ENCODE measurements at places on chromosomes 2 and 18.
A peak's percentile ranks its signal among the peaks of the same experiment; 100 is the strongest.

DNA sequence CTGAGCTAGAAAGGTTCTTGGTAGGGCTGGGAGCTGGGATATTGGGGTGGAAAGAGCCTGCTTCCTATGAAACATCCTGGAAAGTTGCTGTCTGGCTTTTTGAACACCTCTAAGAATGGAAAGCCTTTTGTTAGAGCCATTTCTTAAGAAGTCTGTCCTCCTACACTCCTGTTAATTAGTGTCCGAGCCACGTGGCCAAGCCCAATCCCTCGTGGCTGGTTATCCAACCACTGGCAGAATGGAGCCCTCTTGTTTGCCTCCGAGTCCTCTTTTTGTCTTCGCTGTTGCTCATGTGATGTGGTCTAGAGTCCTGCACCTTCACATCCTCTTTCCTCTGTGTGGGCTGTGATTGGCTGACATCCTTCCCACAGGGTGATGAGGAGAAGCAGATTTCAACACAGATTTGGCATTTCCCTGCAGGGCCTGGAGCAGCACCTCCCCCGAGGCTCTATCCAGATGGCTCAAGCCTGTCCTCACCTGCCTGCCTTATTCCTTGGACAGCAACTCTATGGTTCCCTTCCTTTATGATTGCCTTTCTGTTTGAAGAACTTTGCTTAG, 8.2 kb upstream of the TOGARAM2 start:
- no peak for DNase-seq

DNA sequence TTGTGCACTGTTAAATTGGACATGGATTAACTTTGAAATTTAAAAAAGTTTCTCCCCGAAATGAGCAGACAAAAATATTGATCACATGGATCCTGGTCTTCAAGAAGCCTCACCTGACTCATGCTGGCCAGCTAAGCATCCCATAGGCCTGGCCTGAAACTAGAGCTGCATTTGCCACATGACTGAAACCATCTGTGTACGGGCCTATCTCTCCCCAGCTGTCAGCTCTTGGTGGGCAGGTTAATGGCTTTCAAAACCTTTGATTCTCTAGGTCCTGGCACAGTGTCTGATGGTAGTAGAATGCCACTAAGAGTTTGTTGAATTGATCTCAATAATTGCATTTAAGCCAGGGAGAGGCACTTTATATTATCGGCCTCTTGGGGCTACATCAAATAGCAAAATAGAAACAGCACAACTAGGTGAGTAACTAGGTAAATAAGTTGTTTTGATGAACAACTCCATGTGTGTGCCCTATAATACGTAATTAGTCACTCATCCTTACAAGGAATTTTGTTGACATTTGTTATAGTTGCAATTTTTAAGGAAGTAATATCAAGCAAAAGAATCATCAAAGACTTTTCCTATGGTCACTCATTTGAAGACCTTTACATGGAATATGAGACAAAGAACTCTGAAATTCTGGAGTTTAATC, 251.1 kb downstream of the SP3 start:
- no peak for DNase-seq

GRCh38 chr2:171553858-171554257, 31.6 kb downstream of the CYBRD1 start:
- DNase-seq, result no peak

DNA sequence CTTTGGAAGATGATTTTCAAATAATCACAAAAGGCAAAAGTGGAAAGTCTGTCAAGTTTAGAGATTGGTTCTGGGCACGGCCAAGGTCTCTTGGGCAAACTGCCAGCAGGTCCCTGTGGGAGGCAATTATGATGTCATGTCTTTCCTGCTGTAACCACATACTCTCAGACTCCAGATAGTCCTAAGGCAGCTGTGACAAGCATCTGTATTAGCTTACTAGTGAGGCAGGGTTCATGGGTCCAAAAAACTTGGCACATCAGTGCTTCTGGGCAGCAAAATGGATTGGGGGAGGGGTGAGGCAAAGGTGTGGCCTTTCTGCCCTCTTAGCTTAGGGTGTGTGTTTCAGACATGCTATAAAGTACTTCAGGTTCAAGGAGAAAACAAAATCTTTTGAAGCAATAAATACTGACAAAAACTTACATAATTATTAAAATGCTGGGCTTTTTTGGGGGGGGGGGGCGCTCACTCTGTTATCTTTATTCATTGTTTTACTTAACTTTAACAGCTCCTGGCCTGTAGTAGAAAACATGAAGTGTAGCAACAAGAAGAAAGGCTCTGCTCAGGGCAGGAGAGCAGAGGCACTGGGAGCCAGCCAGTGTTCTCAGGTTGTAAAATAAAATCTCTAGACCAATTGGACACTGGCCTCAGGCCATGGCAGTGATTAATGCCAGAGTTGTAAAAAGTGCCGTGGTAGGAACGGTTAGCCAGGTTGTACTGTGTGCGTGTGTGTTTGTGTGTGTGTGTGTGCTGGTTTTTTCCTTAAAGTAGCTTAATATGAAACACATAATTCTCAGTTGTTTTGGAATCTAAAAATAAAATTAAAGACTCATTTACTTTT, 14.3 kb upstream of the TANC1 start:
- peak; percentile 97 for DNase-seq

DNA sequence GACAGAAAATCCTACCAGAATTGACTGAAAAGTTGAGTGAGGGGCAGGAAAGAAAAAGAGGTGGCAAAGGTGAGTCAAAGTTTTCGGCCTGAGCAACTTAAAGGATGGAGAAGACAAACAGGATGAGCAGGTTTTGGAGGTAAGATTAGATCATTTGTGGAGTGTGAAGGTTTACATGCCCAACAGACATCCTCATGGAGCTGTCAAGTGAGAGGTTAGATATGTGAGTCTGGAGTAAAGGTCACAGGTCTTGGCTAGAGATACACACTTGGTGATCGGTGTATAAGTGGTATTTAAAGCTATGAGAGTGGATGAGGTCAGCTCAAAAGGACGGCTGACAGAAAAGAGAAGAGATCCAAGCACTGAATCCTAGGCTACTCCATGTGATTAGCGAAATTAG, 11.1 kb upstream of the MYL12A start:
- DNase-seq, result no peak

DNA sequence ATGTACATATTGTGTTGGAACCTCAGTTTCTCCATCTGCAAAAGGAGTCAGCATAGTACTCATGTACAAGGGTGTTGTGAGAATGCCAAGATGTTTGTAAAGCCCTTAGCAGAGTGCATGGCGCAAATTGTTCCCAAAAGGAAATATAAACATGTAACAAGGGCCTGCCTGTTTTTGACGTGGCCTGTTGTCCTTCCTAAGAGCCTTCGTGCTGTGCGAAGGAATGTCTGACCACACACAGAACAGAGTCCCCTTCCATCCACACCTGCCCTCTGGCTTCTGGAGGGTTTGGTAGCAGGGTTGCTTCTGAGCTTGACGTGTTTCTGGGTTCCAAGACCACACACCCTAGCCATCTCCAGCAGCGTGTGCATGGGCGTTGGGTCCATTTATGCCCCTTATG, 34.9 kb downstream of the CABLES1 start:
- DNase-seq, result no peak

DNA sequence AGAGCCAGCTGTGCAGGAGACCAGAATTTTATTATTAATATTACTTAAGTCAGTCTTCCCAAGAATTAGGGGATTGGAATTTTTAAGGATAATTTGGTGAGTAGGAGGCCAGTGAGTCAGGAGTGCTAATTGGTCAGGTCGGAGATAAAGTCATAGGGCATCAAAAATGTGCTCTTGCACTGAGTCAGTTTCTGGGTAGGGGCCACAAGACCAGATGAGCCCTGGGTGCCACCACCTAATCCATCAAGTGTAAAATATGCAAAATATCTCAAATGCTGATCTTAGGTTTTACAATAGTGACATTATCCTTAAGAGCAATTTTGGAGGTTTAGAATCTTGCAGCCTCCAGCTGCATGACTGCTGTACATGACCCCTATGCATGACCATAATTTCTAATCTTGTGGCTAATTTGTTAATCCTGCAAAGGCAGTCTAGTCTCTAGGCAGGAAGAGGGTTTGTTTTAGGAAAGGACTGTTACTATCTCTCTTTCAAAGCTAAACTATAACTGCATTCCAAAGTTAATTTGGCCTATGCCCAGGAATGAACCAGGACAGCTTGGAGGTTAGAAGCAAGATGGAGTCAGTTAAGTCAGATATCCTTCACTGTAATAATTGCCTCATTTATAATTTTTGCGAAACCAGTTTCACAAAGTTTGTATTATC, 215.9 kb downstream of the RNF152 start:
- DNase-seq, result no peak

DNA sequence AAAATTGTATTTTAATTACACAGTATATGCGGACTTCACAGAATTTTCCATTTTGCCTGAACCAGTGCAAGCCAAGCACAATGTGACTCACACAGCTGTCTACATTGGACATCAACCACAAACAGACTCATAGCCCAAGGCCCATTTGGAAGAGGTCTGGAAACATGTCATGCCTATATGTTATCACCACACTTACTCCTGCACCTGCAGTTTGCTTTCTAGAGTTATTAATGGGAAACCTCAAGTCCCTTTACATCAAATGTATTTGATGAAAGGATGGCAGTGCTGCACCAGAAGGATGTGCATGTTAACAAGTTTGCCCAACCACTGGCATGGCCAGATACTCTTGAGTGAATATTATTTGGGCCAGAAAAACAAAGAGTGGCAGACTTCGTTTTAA, 548.9 kb upstream of the CDH2 start:
- no peak for DNase-seq

DNA sequence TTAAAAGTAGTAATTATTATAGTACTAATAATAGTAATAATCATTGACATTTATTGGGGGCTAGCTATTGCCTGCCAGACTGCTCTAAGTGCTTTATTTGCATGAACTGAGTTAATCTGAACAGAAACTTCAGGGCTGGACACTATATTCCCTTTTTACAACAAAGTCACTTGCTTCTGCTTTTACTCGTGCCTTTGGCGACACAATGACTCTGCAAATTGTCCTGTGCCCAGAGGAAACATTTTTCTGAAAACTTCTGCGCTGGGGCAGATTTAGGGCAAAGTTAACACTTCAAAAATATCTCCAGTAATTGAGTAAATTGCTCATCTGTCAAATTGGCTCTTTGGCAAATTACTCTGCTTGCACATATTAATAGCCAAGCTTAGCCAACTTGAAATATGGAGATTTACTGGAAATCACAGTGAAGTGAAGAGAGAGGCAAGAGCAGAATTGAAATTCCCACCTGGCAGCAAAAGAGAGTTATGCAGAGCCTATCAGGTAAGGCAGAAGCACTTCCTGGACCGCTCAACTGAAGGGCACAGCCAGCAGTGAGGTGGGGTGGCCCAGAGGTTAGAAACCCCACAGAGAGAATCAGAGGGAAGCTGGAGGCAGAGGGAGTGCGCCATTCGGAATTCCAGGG, 36.3 kb downstream of the BMP10 start:
- no peak for DNase-seq

DNA sequence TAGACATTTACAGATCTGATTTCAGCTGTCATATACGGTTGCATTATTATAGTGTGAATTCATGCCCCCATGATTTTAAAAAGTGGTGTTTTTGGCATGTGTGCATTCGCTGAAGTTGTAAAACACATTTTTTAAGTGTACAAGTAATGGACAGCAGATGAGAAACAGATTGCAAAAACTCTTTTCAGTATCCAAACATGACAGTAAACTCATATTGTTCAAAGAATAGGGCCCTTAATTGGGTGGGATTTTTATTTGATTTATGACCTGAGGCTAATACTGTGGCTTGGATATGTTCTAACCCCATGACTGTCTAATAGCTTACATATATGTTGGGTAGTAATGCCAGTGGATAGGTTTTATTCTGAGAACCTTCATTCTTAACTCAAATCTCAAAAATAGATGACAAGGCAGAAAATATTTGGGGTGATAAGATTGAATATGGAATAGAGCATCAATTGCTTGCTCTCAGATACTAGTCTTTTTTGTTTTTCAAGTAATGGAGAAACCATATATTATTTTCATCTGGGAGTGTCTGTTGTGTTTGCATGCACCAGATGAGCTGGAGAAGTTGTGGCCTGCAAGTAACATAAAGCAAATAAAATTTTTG, 118.6 kb downstream of the PARD3B start:
- no peak for DNase-seq

GRCh38 chr18:486929-487740, 13.4 kb downstream of the COLEC12 start:
- DNase-seq, result no peak

GRCh38 chr18:46678041-46678440, 21.0 kb upstream of the LOXHD1 start:
- no peak for DNase-seq

GRCh38 chr2:119228136-119228535, 4.5 kb downstream of the STEAP3 start:
- DNase-seq, result no peak

GRCh38 chr18:54161267-54161666, 63.2 kb downstream of the MBD2 start:
- DNase-seq, result no peak

DNA sequence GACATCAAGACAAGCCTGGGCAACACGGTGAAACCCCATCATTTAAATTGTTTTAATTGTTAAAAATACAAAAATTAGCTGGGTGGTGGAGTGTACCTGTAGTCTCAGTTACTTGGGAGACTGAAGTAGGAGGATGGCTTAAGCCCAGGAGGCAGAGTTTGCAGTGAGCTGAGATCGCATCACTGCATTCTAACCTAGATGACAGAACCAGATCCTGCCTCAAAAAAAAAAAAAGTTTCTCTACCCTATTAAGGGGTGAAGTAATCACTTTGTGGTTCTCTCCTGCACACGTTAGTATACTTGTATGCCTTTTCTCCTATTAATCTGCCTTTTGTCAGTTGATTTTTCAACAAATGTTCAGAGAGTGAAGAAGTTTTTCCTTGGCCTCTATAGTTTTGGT, 18.1 kb upstream of the PUM2 start:
- no peak for DNase-seq

- DNase-seq, result no peak
Measured at GRCh38 chr2:86638712-86639111, 15.0 kb upstream of the RNF103 start.

GRCh38 chr2:191740016-191740419, 62.1 kb downstream of the NABP1 start:
- no peak for DNase-seq

DNA sequence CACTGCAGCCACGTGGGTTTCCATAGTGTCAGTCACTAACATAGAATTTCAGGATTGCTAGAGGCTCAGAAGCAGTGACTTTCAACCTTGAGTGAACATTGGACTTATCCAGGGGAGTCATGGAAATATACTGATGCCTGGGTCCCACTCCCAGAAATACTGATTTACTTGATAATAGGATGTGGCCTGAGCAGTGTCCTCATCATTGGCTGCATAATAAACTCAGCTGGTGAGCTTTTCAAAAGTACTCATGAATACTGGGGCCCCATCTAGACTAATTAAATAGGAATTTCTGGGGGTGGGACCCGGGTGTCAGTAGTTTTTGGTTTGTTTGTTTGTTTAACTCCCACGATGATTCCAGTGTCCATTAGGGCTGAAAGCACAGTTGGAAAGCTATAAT, 141.4 kb downstream of the COL4A4 start:
- no peak for DNase-seq

- DNase-seq, result peak; percentile 6
Measured at GRCh38 chr2:32058130-32058529, 5.2 kb upstream of the SPAST start.

GRCh38 chr18:32769071-32769585, 3.7 kb downstream of the KLHL14 start:
- no peak for DNase-seq

GRCh38 chr2:147844697-147845410, at the start of gene ACVR2A:
Gene ACVR2A, plus strand, starts transcription at chr2:147845029. Its CDS starts 124 bp downstream, at chr2:147845153.
- peak; percentile 58 for DNase-seq

- peak; percentile 72 for DNase-seq
Measured at GRCh38 chr18:2515171-2515787, 56.0 kb downstream of the METTL4 start.

Data from cardiac muscle cell (in vitro differentiated cells and primary cell).